ENCODE measurements at places on chromosomes 12 and 14.

GRCh38 chr12:50061171-50061570 is 3.8 kb downstream of the ASIC1 start:
- DNase-seq = peak; percentile 15

DNA sequence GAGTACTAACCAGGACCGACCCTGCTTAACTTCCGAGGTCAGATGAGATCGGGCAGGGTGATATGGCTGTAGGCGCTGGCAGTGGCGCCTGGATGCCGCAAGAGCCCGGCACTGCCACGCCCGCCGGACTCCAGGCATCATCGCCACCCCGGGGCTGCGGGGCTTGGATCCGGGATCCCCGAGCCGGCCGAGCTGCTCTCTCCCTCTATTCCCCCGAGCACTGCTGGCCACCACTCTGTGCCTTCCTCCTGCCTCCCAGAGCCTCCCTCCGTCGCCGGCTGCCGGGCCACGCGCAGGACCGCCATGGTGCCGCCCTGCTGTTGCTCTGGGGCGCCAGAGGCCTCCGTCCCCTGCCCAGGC is 153.2 kb upstream of the ALG10B start:
- DNase-seq = no peak

DNA sequence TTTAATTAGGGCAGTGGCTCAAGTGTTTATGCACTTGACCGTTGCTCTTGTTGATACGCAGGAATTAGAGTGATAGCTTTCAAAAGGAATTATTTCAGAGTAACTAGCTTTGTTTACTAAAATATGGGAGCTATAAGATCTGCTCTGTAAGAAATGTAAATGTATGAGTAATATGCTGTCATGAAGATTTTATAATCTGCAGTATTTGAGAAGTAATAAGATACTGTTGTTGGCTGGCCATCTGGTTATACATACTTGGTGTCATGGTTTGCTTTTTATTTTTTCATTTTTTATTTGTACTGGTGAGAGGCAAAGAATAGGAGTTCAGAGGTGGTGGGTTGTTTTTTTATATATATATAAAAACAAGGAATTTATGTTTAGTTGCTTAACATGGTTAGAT is 58.5 kb downstream of the PLXNC1 start:
- peak; percentile 22 for DNase-seq

GRCh38 chr12:118813778-118814357 is 167.5 kb upstream of the SRRM4 start:
- DNase-seq = no peak

- DNase-seq = no peak
These were observed 30.8 kb upstream of the BDKRB2 start for GRCh38 chr14:96173636-96174475.

GRCh38 chr14:56004786-56005185 is 113.4 kb upstream of the PELI2 start:
- peak; percentile 74 for DNase-seq

- DNase-seq = no peak
These were observed 313.1 kb downstream of the TMEM117 start for GRCh38 chr12:44148936-44149335.
